ENCODE measurements at places on chromosomes 12 and 14.

GRCh38 chr14:81192594-81192993 is 28.2 kb downstream of the GTF2A1 start:
- no peak for DNase-seq

- DNase-seq: no peak
Measured at GRCh38 chr12:47551426-47551851, 154.4 kb downstream of the RPAP3 start.

DNA sequence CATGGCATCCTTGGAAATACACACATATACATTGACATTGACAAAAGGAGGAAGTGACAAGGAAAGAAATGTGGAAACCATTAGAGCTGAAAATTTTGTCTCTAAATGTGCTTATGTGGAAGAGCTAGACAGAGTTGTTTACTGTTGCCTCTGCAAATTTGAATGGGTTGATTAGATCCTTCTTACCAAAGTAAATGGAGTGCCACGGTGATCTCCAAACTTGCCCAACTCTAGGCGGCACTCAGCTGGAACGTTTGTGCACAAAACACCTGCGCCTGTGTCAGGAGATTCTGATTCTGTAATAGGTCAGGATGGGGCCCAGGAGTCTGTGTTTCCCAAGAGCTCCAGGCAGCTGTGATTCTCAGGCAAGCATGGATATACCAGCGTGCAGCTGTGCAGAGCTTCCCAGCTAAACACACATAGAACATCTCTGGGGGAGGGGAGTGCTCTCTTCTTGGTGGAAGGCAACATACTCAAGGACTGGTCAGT is 77.8 kb upstream of the BDKRB2 start:
- DNase-seq: no peak

DNA sequence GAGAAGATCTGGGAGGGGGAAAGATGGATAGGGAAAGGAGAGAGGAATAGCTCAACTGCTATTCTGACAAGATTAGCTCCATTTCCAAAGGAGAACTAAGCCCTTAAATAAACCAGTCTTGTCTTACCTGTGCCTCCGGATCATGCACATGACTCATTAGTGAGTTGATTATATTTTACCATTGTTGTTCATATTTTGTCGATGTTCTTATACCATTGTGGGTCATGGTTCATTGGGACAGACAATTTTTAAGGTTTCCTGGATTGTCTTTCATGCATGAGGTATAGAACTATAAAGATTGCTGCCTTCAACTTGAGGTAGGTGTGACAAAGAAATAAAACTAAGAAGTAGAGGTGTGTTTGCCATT is 243.0 kb upstream of the ATP2B1 start:
- DNase-seq: no peak

GRCh38 chr14:100669468-100669867 is 57.2 kb upstream of the DLK1 start:
- DNase-seq: no peak

DNA sequence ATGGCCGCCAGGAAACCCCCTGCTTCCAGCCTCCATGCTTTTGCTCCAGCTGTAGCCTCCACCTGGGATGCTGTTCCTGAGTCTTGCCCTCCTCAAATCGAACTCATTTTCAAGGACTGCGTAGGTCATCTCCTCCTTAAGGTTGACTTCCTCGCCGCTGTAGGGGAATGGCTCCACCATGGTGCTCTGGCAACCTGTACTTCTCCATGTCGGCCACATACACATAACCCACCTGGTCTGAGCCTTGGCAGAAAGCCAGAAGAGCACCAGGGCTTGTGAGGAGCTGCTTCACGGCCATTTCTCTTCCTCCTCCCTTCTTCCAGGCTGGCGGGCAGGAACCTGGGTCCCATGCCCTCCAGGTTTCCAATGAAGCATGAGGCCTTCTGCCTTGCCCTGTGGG is 36.7 kb upstream of the BEGAIN start:
- no peak for DNase-seq

GRCh38 chr12:116060764-116061163 is 216.7 kb downstream of the MED13L start:
- DNase-seq: no peak

- DNase-seq: peak; percentile 71
Measured at GRCh38 chr12:110501399-110501751, 536 bp downstream of the VPS29 start.

DNA sequence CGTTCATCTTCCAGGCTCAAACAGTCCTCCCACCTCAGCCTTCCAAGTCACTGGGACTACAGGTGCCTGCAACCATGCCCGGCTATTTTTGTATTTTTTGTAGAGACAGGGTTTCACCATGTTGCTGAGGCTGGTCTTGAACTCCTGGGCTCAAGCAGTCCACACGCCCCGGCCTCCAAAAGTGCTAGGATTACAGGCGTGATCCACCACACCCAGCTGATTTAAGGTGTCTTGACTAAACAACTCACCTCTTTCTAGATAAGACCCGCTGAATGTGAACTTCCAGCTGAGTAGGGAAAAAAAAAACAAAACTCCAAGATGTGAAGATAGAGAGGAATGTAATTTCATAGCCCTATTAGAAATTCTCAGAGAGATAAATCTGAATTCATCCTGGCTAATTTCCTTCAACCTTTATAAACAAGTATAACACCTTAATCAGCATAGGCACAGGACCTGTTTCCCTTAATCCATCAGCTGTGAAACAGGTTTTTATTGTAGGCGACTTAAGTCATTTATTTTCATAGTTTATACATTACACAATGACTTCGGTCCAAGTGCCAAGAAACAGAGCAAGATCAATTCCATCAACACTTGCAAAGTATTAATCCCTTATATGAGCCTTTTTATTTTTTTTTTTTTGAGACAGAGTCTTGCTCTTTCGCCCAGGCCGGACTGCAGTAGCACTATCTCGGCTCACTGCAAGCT is 51.5 kb downstream of the HCAR2 start:
- DNase-seq: no peak

GRCh38 chr12:100808777-100809176 is 14.2 kb downstream of the ANO4 start:
- DNase-seq: no peak

- no peak for DNase-seq
Measured at GRCh38 chr14:52081964-52082363, 13.1 kb upstream of the NID2 start.

- DNase-seq: no peak
Measured at GRCh38 chr14:47365233-47365632, 310.2 kb downstream of the MDGA2 start.

GRCh38 chr12:31466768-31467167 is 124.2 kb downstream of the DENND5B start:
- no peak for DNase-seq

DNA sequence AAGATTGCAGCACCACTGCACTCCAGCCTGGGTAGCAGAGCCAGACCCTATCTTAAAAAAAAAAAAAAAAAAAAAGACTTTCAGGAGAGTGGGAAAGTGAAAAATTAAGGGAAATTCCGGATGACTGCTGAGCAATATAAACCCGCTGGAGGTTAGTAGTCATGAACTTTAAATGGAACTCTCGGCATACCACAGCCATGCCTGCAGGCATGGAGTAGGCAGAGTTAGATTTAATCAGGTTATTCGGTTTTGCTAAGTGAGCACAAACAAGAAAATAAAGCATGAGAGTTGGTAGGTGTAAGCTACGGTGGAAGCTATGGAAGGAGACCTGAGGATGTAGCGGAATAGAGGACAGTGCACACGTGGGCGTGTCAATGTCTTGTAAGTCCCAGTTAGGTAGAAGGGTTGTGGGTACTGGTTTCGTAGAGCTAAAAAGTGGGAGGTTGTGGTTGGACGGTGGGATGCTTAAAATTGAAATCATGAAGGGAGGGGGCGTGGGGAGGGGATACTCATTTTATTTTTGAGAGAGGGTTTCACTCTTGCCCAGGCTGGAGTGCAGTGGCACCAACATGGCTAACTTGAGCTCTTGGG is 11.8 kb upstream of the TUBA1C start:
- no peak for DNase-seq

DNA sequence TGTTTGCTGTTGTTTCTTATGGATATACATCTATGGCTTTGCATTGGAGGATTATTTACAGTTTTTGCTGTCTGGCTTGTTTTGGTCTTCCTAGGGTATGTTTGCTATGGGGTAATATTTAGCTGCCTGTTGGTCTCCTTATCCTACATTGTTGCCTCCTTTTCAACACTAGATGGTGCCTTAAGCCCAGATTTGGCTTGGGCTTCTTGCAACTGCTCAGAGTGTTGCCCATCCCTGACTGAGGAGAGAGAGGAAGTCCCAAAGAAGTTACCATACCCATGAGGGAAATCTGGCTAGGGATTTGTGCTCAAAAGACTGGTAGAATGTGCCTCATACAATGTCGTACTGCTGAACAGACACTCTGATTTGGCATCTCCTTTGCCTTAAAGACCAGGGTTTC is 94.6 kb upstream of the MUCL1 start:
- peak; percentile 6 for DNase-seq

GRCh38 chr12:113479590-113480335 is 8.1 kb upstream of the LHX5 start:
- DNase-seq: no peak

- DNase-seq: no peak
Measured at GRCh38 chr14:79911744-79912143, 299.6 kb downstream of the DIO2 start.

- no peak for DNase-seq
Measured at GRCh38 chr14:22671622-22672021, 27.5 kb upstream of the OR6J1 start.

DNA sequence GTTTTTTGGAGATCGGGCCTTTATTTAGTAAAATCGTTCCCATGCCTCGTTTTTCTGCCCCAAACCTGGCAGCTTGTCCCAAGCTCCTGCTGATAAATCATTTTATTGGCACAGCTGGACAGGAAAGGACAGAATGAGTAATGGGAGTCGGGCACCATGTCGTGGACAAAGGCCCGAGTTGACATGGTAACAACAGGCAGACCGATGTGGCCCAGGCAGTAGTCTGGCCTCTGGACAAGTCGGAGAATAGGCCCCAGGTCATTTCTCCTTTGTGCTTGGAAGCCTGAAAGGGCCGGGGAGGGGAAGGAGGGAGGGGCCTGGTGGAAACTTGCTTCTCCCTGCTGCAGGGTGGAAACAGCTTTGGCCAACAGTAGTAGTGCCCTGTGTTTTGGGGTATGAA is 234.9 kb downstream of the SUDS3 start:
- DNase-seq: no peak

GRCh38 chr12:93198086-93198485 is 179.6 kb upstream of the NUDT4 start:
- DNase-seq: no peak

- no peak for DNase-seq
Measured at GRCh38 chr14:52244328-52244727, 23.2 kb upstream of the PTGDR start.

DNA sequence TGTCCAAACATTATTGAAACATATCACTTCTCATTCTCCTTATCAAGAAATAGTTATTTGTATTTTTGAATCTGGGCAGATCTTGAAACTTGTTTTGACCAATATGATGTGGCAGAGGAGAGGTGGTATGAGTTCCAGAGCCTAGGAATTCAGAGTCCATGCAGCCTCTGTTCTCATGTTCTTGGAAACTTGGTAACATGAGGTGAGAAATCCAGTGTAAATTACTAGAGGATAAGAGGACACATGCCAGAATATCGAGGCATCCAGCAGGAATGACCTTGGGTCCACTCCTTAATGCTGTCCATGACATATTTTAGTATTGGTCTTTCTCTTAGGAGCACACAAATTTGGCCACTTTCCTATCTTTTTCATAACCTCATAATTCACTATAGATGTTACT is 1374.6 kb downstream of the FSCB start:
- no peak for DNase-seq

- no peak for DNase-seq
Measured at GRCh38 chr14:89378119-89378518, 38.9 kb downstream of the FOXN3 start.

GRCh38 chr14:85308531-85309300 is 221.2 kb upstream of the FLRT2 start:
- no peak for DNase-seq

GRCh38 chr12:53082637-53083175 is 3.5 kb upstream of the SPRYD3 start:
- no peak for DNase-seq

DNA sequence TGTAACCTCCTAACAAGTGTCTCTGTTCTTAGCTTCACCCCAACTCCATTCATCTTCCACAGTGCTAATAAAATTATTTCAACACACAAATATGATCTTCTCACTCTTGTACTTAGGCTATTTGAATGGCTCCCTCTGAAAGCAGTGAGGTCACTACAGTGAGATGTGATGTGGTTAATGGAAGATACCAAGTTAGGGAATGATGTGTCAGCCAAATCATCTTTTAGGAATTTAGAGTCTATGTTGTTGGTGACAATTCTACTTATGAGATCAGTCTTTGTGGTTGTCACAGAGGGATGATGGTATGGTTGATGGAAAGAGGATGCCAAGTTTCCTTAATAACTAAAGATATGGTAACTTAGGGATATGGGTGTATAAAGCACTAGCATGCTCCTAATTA is 57.6 kb downstream of the POLR3B start:
- no peak for DNase-seq

DNA sequence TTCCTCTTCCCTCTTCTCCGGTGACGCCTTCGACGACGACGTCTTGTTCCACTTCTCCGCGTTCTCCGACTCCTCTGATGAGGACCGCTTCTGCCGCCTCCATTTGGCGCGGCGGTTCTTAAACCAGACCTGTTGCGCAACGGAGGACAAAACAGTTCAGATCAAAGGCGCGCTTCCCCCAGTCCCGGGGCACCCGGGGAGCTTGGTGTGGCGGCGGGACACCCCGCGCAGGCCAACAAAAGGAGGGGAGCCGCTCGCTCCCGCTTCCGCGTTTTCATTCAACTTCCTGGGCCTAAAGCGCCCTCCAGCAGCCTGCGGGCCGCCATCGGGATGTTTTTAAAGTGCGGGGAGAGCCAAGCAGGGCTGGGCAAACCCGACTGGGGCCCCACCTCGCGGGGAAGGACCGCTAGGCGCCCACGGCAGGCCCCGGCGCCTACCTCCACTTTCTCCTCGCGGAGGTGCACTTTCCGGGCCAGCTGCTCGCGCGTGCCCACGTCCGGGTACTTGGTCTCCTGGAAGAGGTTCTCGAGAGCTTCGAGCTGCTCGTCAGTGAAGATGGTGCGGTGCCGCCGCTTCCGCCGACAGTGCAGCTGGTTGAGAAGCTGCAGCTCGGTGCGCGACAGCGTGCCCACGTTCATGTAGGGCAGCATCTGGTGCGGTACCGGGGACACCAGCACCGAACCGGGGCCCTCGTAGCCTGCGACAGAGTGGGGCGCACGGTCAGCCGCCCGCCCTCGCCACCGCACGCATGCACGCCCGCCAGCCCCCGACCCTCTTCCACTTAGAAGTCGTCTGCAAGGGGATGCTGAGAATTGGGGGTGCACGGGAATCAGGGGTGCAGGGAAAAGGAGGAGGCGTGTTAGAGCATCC is 1.2 kb downstream of the GSC start:
- DNase-seq: peak; percentile 13

GRCh38 chr14:59632381-59632780 is 55.8 kb upstream of the CCDC175 start:
- DNase-seq: peak; percentile 31

GRCh38 chr12:80173083-80173864 is 73.9 kb downstream of the OTOGL start:
- DNase-seq: no peak
